Astrocyte of the cerebellum (primary cell): ENCODE measurements at places on chromosomes 4 and X.

GRCh38 chr4:2046031-2046961 is 12.8 kb upstream of the NAT8L start:
- no peak for DNase-seq

DNA sequence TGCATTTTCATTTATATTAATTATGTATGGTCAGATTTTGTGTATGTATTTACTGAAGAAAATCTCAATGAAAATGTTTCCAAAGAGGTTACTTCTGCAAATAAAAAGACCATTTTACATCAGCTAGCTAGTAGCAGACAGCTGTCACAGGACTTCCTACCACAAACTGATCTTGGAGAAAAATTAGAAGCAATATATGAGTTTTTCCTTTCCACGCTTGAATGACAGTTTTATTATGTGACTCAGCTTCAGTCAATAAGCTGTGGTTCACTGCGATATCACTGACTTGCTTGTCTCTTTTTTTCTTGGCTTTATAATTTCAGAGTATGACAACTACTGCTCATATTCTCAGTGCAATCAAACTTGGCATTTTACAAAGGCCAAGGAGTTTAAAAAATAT is 787.4 kb upstream of the GALNTL6 start:
- DNase-seq, result no peak

- DNase-seq, result no peak
Measured at GRCh38 chr4:81606166-81606565, 134.5 kb upstream of the RASGEF1B start.

GRCh38 chr4:102404431-102404969 is 59.2 kb upstream of the SLC39A8 start:
- DNase-seq, result no peak
